ENCODE measurements at places on chromosomes 13 and 19. TPM values are rescaled to one million over a fixed set of nuclear protein-coding genes. Genes with fewer than 3 reads are reported as not detected.

DNA sequence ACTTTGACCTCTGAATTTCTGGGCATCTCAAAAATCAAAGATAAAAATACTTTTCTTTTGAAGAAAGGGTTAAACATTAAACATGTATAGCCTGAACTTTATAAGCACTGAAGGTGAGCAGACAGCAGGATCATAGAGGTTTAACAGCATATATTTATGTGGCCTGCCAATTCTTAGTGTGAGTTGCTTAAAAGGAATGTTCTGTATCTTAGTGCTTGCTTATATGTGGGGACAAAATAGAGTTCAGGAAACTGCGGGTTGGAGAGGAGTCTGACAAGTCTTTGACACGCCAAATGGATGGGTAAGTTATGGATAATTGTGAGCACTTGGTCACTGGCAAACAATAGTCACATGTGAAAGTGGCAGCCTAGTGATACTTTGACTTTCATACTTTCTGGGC, 1419.4 kb upstream of the SPRY2 start:
- no peak for DNase-seq

ZNF793 gene
- 1.2 TPM for total RNA-seq

DNA sequence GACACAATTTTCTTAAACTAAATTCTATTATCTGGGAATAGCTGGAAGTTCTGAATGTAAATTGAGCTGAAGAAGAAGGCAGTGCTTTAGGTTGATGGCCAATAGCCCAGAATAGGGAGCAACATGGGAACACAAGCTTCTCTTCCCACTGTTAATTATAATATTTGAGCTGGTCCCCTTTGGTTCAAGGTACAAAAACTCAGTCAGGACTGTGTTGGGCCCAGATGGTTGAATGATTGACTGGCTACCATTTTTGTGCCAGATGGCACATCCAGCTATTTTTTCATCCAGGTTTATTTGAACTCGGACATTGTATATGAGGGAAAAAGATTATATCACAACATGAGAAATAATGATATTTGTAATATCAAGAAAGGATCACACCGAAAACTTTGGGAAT, 458.9 kb downstream of the SLITRK1 start:
- DNase-seq: no peak

GRCh38 chr19:2394054-2394441, 33.3 kb downstream of the TIMM13 start:
- no peak for DNase-seq

DNA sequence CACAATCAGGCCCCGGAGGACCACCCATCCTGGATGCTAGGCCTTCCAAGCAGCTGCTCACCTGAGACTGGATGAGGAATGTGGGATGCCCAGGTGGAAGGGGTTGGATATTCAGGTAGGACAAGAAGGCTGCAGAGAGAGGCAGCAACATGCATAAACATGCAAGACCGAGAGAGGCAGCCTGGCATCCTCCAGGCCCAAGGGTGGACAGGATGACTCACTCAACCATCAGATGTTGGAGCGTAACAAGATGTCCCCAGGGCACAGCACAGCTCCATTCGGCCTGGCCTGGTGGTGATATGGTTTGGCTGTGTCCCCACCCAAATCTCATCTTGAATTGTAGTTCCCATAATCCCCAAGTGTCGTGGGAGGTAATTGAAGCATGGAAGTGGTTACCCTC, 10.0 kb upstream of the CABP5 start:
- DNase-seq: no peak

PODNL1 gene
- 0.09 TPM for total RNA-seq

GRCh38 chr19:40284501-40285352, at the start of gene AKT2:
AKT2 (minus strand) TSS chr19:40285345; CDS start chr19:40265267, 20,078 bp downstream.
- peak; percentile 69 for DNase-seq

SIX5 gene
- total RNA-seq: 9.8 TPM

DNA sequence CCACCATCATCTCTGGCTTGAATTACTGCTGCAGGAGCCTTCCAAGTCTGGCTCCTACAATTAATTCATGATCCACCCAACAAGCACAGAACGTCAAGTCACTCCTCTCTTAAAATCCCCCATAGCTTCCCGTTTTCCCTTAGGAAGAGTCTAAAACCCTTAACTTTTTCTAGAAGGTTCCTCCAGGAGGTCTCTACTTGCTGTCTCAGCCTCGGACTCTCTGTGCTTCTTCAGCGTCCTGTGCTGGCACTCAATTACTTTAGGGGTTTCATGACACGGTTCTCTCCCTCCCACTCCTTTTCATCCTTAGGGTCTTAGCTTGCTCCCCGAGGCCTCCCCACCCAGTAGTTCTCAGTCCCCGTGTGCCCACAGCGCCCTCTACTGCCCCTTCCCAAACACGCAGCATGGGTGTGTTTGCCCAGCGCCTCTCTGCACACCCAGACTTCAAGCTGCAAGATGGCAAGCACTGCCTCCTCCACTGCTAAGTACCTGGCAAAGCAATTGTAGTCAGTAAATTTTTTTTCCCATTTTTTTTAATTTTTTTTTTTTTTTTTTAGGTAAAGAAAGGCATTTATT, 25.8 kb upstream of the MAP3K10 start:
- DNase-seq: peak; percentile 63

DNA sequence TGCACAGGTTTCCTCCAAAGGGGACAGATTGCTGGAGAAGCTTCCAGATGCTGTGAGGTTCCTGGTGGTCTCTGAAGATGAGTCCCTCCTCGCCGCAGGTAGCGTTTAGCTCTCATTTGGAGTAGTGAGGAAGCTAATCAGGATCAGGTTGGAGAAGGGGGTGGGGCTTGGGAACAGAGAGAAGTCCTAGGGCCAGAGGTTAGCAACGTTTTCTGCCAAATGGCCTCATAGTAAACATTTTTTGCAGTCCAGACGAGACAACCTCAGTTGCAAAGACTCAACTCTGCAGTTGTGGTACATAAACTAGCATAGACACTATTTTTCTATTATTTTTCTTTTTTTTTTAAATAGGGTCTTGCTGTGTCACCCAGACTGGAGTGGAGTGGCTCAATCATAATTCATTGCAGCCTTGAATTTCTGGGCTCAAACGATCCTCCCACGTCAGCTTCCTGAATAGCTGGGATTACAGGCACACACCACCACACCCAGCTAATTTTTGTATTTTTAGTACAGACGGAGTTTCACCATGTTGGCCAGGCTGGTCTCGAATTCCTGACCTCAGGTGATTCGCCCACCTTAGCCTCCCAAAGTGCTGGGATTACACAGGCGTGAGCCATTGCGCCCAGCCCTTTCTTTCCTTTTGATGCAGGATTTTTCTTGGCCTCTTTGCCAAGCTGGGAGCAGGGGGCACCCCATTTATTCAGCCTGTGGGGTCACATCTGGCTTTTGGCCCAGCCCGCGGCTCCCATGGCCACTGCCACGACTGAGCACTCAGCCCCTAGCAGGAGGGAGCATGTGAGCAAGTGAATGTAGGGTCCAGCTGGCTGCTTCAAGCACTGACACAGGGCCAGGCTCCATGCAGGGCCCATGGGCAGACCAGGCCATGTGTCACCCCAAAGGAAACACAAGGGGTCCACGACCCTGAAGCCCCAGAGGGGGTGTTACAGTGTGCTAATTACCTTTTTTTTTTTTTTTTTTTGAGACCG, 34.4 kb upstream of the SIN3B start:
- DNase-seq: no peak

CEACAM4 gene
- total RNA-seq: not detected

RXFP2 gene
- total RNA-seq: not detected

KLK8 gene
- not detected for total RNA-seq

DNA sequence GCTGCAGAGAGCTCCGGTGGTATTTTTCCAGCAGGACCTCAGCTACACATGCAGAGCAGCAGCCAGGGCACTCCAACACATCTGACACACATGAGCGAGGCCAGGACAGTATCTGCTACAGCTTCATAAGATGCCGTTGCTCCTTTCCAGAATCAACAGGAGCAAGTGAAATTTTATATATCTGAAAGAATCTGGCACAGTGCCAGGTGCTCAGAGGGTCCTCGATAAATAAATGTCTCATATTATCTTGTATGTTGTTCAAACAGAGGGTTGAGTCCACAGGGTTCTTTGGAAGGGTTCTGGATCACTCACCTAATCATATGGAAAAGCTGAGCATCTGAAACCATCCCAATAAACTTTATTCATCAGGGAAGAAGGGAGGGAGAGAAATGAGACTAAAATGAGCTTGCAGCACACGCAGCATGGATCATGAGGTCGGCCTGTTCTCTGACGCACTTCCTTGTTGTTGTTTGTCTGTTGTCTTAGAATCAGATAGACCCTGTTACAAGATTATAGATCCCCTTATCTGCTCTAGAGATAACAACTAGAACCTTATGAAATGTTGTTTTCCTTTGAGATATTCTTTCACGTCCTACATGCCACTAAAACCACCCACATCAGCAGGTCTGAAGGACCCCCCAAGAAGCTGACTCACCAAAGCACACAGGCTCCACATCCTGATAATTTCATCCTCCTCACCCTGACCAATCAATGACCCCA, 3.2 kb upstream of the METTL21C start:
- no peak for DNase-seq

- no peak for DNase-seq
Observed at GRCh38 chr19:15313649-15314279, 18.6 kb downstream of the BRD4 start.

FAM216B gene
- total RNA-seq: not detected

DNA sequence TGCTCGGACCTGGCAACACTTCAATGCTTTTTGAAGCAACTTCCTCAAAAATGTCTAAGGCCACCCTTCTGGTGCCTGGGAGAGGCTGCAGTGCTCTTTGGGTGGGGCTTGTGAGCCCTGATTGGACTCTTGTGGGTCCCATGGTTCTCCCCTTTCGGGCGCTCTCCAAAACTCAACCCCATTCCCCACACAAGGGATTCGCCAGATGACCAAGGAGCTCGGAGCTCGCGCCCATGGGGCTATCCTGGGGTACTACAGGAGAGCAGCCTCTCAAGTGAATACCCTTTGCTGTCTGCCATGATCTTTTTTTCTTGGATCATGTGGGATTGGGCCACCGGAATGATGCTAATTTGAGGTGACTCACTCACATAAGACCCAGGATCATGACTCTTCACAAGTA, 29.7 kb upstream of the KL start:
- no peak for DNase-seq

- DNase-seq: no peak
Observed at GRCh38 chr13:30120133-30120822, 187.1 kb downstream of the KATNAL1 start.

DNA sequence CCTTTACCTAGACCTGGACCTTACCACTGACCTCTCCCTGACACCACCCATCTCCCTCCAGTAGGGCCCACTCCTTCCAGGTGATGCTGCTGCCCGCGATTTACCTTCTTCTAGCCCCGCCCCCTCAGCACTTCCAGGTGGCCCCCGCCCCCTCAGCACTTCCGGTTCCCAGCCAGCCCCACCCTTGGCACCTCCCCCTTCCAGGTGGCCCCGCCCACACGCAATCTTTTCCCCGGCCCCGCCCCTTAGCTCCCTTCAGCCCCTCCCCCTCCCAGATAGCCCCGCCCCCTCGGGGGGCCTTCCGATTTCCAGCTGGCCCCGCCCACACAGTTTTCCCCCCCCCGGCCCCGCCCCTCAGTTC, 586 bp downstream of the LIG1 start:
- peak; percentile 76 for DNase-seq

SMAD9 gene
- total RNA-seq: 11.1 TPM

DNA sequence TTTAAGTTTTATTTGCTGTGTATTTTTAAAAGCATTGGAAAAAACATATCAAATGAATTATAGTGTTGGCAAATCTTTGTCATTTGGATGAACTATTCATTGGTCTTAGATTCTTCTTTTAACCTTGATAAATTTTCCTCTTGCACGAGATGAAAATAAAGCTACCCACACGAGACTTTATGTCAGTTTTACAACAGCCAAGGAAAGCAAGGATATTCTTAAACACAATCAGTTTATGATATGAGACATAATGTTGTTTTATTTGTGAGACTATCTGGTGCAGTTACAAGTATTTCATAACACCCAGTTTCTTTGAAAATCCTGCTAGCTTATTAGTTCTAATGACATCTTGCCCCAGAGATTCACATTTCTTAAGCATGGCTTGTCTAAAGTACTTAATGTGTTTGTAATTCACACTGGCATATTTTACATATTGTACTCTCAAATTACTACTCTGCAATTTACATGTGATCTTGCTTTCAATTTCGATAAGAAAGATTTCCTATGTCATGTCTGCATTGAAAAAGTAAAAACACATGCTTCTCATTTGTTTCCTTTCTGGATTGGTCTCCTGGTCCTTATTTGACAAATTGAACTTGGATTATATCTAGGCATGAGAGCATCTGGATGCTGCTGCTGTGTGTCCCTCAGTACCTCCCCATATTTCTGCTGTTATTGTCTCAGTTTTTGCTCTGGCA, 955.5 kb upstream of the PCDH9 start:
- no peak for DNase-seq

DNA sequence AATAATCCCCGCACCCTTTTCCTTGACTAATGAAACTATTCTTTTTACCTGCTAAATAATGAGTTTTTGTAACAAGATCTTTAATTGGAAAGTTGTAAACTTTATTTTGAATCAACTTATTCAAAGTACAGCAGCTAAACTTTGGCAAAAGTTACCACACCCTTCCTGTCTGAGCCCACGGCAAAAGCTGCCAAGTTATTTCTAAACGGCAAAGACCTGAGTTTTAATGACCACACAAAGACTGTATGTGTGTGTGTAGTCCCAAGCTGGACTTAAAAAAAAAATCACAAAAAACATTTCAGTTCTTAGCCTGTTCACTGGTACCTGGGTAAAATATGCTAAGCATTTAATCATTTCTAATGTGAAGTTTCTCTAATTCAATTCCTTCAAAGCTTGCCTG, 60.7 kb downstream of the ZAR1L start:
- peak; percentile 42 for DNase-seq

DNA sequence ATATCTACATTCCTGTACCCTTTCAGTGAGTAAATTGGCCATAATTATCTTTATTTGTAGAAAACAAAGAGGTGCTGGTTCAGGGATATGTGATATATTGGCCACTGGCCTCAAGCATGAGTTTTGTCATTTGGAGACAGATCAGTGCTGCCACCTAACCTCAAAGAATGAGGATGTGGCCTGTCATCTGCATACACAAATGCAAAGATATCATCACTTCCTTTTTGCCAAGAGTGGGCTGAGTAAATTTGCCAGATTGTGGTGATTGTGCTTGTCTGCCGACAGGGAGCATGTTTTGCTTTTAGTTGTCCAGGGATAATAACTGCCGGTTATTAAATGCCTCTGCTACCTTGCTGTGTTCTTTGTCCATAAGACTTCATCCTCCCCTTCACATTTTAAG, 44.2 kb downstream of the WASF3 start:
- peak; percentile 77 for DNase-seq

GRCh38 chr19:52646571-52647217, 8.5 kb upstream of the ZNF83 start:
- DNase-seq: peak; percentile 6

SYNGR4 gene
- total RNA-seq: not detected

IZUMO1 gene
- 0.28 TPM for total RNA-seq

DNA sequence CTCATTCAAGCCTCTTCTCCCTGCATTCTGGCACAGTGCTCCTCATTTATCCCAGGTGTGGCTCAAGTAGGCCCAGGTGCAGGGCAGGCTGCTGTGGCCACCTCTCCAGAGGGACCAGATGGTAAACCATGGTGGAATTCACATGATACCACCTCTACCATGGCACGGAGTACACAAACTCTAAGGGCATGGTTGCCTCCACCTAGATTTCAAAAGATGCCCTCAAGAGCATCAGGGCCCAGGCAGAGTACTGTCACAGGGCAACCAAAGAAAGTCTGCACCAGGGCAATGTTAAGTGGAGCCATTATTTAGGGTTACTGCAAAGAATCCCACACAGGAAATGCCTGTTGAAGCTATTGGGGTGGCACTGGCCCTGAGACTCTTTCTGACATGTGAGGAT, 647.1 kb upstream of the MIR17HG start:
- DNase-seq: no peak

GRCh38 chr19:16361254-16361653, 36.6 kb downstream of the KLF2 start:
- no peak for DNase-seq

ZNF302 gene
- total RNA-seq: 19.4 TPM
